ENCODE measurements at places on chromosomes 5 and 9. TPM values are rescaled to one million over a fixed set of nuclear protein-coding genes. Genes with fewer than 3 reads are reported as not detected.

C9orf50 gene
- 0.17 TPM for total RNA-seq

DNA sequence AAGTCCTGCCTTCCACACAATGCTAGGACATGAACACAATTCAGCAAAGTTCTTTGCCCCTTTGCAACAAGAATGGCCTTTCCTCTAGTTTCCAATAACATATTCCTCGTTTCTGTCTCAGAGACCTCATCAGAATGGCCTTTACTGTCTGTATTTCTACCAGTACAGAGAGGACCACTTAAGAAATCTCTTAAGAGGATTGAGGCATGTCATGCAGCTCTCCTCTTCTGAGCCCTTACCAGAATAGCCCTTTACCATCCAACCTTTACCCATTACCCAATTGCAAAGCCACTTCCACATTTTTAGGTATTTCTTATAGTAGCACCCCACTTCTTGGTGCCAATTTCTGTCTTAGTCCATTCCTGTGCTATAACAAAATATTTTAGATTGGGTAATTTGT is 20.3 kb downstream of the TNPO1 start:
- DNase-seq: no peak

RANBP17 gene
- 10.0 TPM for total RNA-seq

- DNase-seq: no peak
Measured at GRCh38 chr5:6755519-6755918, 42.3 kb downstream of the TENT4A start.
